Fibroblast of mammary gland (primary cell): ENCODE measurements at places on chromosomes 12 and 14.

GRCh38 chr12:25949343-25949742, 9.1 kb upstream of the RASSF8 start:
- DNase-seq = no peak

- no peak for DNase-seq
Measured at GRCh38 chr14:103770500-103770899, 54.9 kb downstream of the ZFYVE21 start.

GRCh38 chr12:123877968-123878367, 94.7 kb downstream of the CCDC92 start:
- no peak for DNase-seq

DNA sequence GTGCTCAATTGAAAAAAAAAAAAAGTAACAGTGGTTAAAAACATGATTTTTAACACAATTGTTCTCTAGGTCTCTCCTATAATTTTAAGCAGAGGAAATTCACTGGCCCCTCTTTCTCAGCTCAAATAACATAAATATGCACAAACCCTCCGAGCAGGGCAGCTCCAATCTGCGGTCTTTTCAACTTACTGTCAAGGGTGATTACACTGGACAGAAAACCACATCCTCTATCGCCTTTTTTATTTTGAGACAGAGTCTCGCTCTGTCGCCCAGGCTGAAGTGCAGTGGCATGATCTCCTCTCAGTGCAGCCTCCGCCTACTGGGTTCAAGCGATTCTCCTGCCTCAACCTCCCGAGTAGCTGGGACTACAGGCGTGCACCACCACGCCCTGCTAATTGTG, 16.5 kb upstream of the GABARAPL1 start:
- no peak for DNase-seq

GRCh38 chr12:694734-695503, 31.7 kb upstream of the NINJ2 start:
- DNase-seq = no peak

GRCh38 chr14:68249661-68250451, 430.3 kb downstream of the RAD51B start:
- DNase-seq = peak; percentile 79

DNA sequence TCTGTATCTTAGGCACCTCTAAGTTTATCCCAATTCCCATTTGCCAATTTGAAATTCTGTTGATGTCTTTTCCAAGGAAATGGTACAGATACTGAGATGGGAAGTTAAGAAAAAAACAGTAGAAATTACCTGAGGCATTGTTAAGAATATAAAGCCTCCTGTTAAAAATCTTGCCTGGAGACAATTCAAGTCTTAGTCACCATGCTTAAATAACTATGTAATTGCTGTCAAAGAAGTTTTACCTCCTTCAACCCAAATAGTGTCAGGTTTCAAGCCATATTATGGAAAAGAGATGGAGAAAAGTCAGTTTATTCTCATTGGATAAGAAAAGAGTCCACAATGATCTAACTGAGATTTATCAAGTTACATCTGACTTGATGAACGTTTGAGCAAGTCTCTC, 974.7 kb downstream of the GALC start:
- DNase-seq = no peak

DNA sequence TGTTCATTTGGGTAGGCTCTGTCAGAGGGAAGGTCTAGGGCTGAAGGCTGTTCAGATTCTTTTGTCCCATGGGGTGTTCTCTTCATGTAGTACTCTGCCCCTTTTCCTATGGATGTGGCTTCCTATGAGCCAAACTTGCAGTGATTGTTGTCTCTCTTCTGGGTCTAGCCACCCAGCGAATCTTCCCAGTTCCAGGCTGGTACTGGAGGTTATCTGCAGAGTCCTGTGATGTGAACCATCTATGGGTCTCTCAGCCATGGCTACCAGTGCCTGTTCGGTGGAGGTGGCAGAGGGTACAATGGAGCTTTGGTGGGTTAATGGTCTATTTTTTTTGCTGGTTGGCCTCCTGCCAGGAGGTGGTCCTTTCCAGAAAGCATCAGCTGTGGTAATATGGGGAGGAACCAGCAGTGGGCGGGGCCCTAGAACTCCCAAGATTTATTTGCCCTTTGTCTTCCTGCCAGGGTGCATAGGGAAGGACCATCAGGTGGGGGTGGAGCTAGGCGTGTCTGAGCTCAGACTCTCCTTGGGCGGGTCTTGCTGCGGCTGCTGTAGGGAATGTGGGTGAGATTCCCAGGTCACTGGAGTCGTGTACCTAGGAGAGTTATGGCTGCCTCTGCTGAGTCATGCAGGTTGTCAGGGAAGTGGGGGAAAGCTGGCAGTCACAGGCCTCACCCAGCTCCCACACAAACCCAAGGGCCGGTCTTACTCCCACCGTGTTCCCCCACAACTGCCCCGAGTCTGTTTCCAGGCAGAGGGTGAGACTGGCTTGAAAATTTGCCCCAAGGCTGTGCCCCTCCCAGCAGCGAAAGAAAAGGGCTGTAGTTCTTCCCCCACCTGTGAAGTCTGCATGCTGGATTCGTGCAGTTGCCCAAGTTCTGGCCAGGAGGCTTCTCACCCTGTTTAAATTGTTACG, 17.5 kb downstream of the MTRFR start:
- no peak for DNase-seq

DNA sequence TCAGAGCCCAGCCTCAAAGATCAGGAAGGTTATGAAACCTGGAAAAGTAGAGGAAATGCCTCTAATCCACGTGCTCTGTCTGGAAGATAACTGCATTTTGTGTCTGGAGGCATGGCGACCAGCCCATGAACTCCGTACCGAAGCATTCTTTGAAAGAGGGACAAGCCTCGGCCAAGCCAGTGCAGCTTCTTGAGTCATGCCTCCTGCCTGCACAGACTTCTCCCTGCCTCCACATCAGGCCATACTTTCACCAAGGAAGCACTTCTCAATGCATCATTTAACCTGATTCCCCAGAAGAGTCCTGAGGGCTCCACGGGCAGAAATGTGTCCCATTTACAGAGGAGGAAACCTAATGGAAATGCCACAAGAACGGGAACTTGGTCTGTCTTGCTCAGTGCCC, 3.4 kb downstream of the ACTN1 start:
- DNase-seq = peak; percentile 81

DNA sequence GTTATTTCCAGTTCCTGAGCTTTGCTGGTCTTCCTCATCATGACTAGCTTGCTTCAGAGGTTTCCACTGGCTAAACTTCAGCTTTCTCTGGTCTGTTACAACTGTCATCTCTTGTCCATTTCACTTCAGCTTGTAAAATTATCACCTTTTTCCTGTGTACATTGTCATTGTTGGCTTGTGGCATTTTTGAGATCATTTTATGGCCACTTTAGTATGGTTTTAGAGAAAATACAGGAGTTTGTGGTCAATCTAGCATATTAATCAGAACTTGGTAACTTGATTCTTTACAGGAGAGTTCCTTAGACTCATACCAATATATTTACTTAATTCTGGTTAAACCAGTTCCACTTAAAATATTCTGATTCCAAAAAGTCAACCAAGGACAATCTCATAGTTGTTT, 235.9 kb upstream of the KITLG start:
- no peak for DNase-seq

DNA sequence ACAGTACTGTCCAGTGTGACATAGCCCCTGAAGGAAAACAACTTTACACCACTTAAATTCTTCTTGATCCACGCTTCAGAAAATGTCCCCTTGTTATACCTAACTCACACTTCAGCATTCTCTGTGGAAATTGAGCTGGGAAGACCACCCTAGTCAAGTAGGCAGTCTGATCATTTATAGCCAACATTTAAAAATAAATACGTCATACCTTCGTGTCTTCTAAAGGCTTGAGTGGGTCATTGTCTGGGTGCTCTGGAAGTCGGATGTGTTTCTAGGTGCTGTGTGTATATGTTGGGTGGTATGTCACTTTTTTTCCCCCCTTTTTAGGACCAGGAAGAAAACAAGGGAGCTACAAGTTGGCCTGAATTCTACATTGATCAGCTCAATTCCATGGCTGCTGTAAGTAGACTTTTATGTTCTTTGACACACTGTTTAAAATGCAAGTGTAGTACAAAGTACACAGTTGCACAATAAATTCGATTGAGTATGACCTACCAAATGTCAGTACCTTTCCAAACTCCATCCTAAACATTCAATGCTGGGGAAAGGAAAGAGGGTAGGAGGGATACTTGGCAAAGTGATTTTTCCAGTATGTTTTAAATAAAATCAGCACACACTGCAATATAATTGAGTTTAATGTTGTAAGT, 126.6 kb downstream of the DAAM1 start:
- DNase-seq = no peak

GRCh38 chr14:104783484-104784217, 11.9 kb downstream of the AKT1 start:
- no peak for DNase-seq

GRCh38 chr14:103007555-103007954, 49.8 kb downstream of the CDC42BPB start:
- no peak for DNase-seq

DNA sequence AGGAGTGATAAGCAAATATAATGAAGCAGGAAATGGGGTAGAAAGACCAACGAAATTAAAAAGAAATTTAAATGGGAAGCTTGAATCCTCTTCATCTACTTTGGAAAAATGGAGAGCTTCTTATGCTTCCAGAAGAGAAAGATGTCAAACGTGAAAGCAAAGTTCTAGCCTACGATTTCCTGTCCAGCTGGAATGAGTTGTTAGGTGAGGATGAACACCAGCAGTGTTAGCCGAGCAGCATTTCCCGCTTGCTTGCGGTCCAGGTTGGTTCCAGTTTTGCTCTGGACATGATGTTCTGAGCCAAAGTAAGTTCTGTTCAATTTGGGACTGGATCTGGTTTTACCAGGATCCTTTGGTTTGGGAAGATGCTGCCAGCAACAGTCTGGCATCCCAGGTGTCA, 78.9 kb downstream of the DACT1 start:
- peak; percentile 37 for DNase-seq

- no peak for DNase-seq
Measured at GRCh38 chr12:49284672-49285071, 10.3 kb upstream of the PRPH start.

DNA sequence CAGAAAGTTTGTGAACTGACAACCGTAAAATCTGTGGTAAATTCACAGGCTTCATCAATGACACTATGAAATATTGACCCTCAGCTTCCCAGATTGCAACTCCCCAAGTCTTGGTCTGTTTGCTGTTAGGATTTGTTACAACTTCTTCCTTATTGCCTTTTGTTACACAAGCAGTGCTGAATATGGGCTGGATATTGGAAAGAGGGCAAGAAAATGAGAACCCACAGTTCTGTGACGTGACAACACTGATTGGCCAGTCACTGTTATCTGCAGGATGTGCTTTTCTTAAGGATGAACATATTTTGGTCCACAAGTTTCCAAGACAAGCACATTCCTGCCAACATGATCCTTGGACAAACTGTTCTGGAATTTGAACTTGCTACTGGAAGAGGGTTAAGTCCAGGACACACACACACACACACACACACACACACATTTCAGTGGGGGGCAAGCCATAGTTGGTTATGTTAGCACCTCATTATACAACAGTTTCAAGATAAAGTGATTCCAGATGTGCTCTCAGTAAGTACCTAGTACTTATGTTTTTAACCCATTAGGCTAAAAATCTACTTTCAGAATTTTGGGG, 16.6 kb upstream of the SLC38A2 start:
- DNase-seq = peak; percentile 100

DNA sequence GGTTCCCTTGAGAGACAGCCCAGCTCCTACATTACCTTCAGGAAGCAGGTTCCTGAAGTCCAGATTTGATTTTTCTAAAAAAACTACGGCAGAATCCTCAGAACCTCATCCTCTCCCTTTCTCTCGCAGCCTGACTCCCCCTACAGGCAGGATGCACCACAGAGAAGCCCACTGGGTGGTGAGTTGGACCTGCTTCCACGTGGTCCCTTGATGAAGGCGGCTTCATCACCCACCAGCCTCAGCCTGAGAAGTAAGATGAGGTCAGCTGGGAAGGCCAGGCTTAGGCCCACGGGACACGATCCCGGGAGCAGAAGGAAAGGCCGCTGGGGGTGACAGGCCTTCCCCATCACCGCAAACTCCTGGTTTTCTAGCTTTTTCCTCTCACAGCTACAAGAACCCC, 83.0 kb downstream of the ACTN1 start:
- DNase-seq = peak; percentile 18

DNA sequence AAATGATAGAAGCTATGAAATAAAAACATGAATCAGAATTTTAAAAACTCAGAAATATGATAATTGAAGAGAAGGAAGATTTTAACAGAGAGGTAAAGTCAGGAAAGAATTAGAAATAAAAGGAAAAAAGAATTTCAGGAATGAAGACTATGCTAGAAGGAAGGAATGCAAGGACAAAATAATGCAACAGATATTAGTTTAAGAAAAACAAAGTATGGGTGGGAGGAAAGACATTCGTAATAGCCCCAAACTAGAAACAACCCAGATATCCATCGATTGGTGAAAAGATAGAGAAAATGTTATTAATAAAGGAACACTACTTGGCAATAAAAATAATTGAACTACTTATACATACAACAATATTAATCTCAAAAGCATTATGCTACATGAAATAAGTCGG, 129.6 kb downstream of the AKAP6 start:
- no peak for DNase-seq

DNA sequence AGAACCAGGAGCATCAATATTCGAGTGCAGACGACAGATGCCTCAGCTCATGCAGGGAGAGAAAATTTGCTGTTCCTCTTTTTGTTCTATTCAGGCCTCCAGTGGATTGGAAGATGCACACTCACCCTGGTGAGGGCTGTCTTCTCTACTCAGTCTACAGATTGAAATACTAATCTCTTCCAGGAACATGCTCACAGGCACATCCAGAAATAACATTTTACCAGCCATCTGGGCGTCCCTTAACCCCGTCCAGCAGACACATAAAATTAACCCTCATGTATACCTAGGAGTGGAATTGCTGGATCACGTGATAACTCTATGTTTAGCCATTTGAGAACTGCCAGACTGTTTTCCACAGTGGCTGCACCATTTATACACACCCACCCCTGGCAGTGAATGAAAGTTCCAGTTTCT, 4.5 kb upstream of the OAS2 start:
- peak; percentile 18 for DNase-seq

DNA sequence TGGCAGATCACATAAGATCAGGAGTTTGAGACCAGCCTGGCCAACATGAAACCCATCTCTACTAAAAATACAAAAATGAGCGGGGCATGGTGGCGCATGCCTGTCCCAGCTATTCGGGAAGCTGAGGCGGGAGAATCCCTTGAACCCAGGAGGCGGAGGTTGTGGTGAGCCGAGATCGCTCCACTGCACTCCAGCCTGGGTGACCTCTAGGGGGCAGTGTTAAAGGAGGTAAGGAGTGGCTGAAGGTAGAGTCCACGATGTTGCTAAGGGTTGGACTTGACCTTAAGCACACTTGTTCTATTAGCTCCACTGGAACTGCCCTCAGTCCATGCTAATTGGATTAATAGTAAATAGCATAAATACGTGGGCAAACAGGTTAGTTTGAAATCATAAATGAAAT, 62.4 kb upstream of the PSMC1 start:
- no peak for DNase-seq

DNA sequence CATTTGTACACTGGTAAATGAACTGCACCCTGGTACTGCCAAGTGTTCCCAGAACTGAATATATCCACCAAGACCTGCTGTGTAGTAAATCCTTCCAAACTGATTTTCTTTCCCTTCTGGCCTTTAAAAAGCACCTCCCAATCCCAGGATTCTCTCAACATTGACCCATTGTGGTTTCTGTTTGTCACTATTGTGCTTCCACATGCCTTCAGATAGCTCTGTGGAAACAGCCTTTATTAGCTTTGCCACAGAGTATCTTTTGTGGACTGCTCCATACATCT, 949 bp upstream of the KIF21A start:
- no peak for DNase-seq
